ENCODE measurements at places on chromosomes 13 and 19. TPM values are rescaled to one million over a fixed set of nuclear protein-coding genes. Genes with fewer than 3 reads are reported as not detected.

SIGLEC12 gene
- 0.33 TPM for total RNA-seq

AMER2 gene
- total RNA-seq, result not detected

GNA15 gene
- 7.8 TPM for total RNA-seq

KIR2DL4 gene
- not detected for total RNA-seq

S1PR2 gene
- total RNA-seq, result 7.7 TPM

OR4F17 gene
- not detected for total RNA-seq

ANGPTL8 gene
- not detected for total RNA-seq

HOMER3 gene
- not detected for total RNA-seq

KCTD12 gene
- total RNA-seq, result 18.5 TPM

OR7D2 gene
- not detected for total RNA-seq

SHKBP1 gene
- total RNA-seq, result 71.1 TPM

NFIX gene
- total RNA-seq, result 8.7 TPM

CEACAM8 gene
- total RNA-seq, result not detected

LRRC63 gene
- total RNA-seq, result 0.56 TPM

TTC9B gene
- not detected for total RNA-seq

FXYD7 gene
- 0.62 TPM for total RNA-seq

ZNF844 gene
- total RNA-seq, result 4.8 TPM

LYPD5 gene
- 1.6 TPM for total RNA-seq

ZNF221 gene
- total RNA-seq, result 1.6 TPM

CEACAM16 gene
- not detected for total RNA-seq

TRAPPC2B gene
- total RNA-seq, result 6.3 TPM

PNMA8C gene
- total RNA-seq, result not detected

APOC4 gene
- not detected for total RNA-seq

SNRNP70 gene
- total RNA-seq, result 205 TPM

RUBCNL gene
- total RNA-seq, result 1.1 TPM

CCDC8 gene
- total RNA-seq, result 0.08 TPM

ANO8 gene
- total RNA-seq, result 2.5 TPM

CEACAM6 gene
- total RNA-seq, result not detected

C19orf81 gene
- total RNA-seq, result 2.6 TPM

SOX1 gene
- not detected for total RNA-seq

CALR3 gene
- 0.16 TPM for total RNA-seq

TMIGD2 gene
- 14.7 TPM for total RNA-seq

TMEM150B gene
- total RNA-seq, result not detected

CATSPERD gene
- total RNA-seq, result not detected

PRKCG gene
- not detected for total RNA-seq

CYSLTR2 gene
- 2.1 TPM for total RNA-seq

ZNF554 gene
- 1.2 TPM for total RNA-seq

CADM4 gene
- total RNA-seq, result 0.26 TPM

EVI5L gene
- 4.8 TPM for total RNA-seq

ELSPBP1 gene
- total RNA-seq, result not detected

IZUMO4 gene
- total RNA-seq, result 12.6 TPM

SERP2 gene
- 3.1 TPM for total RNA-seq

TYROBP gene
- total RNA-seq, result not detected

METTL21C gene
- total RNA-seq, result not detected

ZNF256 gene
- 13.8 TPM for total RNA-seq

CNN1 gene
- 0.36 TPM for total RNA-seq

OR7C1 gene
- total RNA-seq, result not detected

TUBB4A gene
- 7.3 TPM for total RNA-seq

KLK5 gene
- not detected for total RNA-seq

HS6ST3 gene
- not detected for total RNA-seq

HSD17B14 gene
- 0.35 TPM for total RNA-seq

CYP4F3 gene
- total RNA-seq, result 0.06 TPM
